ENCODE measurements at places on chromosomes 2 and 18.

DNA sequence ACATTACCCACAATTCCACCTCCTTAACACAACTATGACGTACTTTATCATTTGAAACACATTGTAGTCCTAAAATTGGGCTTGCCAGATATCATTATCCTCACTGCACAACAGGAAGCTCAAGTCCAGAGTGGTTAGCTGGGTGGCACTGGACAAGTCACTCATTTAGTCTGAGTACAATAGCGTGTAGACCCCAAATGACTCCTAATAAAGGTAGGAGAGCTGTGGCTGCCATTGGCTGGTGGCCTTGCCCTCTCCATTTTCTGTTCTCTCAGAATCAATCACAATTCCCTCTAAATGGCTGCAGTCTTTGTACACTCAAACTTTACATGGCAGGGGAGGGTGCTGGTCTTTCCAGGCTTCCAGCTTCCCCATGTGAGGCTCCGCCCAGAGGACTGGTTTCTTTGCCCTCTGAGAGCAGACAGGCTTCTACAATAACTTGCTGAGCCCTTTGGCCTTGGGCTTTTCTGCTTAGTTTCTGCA, 11.7 kb downstream of the PSTPIP2 start:
- DNase-seq = no peak

DNA sequence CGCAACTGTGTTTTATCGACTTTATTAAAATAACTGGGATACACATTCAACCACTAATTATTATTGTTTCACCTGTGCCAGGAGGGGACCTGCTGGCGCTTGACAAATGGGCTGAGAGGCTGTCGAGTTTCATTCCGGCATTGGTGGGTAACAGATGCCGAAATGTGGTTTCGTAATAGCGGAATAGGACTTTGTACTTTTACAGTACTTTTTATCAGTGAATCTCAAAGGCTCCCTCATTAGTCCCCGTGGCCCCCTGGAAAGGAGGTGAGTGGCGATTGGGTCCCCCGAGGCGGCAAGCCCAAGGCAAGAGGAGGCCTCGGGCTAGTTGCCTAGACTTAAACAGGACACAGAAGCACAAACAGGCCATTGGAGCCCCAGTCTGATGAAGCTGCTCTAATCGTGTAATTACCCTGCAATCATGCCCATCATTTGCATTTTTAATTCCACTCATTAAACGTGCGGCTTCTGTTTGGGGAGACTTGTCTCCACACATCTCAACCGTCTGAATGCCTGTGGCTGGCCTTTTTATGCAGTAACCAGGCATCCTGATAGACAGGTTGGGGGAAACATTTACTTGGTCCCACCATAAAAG, 193.2 kb downstream of the INO80D start:
- DNase-seq = no peak

- DNase-seq = no peak
Measured at GRCh38 chr2:73920577-73921545, 5.8 kb upstream of the DGUOK start.

DNA sequence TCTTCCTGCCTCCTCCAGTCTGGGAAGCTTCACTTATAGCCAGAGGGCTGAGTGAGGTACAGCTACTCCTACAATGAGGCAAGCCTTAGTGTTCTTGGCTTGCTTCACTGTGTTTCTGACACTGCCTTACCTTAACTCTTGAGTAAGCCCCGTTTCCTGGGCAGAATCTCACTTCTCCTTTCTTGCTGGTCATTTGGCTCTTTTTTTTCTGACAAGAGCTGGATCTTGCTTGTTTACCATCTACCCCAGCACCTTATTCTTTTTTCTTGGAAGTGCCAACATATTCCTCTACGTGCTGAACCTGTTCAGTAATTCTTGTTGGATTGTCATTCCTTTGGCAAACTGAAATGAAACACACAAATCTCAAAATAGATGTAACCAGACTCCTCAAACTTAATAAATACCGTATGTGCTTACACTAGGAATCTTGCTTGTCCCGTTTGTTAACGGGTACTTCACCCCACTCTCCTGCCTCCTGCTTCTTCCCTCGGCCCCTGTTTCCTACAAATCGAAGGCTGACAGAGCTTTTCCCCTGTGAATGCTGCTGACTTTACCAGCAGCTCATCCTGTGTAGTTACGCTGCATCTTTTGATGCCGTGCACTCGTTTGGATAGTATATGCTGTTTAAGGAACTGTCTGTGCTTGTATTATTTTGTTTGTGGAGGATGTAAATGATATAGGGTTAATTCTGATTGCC, 132.2 kb downstream of the FMNL2 start:
- no peak for DNase-seq

All from right forelimb (tissue), 1 donor.